Progenitor cell of endocrine pancreas (in vitro differentiated cells): ENCODE measurements at places on chromosomes 11 and 22.

DNA sequence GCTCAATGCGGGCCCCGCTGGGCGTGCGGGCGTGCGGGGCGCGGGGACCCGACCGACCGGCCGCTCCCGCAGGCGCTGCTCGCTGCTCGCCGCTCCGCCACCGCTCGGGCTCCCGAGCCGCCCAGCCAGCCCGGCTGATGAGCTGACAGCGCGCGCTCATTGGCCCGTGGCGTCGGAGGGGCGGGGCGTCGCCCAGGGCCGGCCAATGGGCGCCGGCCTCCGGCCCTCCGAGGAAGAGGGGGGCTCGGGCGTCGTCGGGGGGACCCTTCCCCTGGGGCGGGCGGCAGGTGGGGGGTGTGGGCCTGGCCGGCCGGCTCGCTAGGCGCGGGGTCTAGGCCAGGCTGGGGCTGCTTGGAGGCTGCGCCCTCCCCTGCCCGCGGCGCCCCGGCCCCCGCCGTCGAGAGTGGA is at the start of gene SCUBE1:
Gene SCUBE1, minus strand, starts transcription at position 111 of the 408 bp plus-strand sequence. CDS start 111 bp downstream, outside the sequence.
- DNase-seq: peak; percentile 67

- no peak for DNase-seq
Measured at GRCh38 chr11:101863361-101863760, 51.4 kb upstream of the CEP126 start.

DNA sequence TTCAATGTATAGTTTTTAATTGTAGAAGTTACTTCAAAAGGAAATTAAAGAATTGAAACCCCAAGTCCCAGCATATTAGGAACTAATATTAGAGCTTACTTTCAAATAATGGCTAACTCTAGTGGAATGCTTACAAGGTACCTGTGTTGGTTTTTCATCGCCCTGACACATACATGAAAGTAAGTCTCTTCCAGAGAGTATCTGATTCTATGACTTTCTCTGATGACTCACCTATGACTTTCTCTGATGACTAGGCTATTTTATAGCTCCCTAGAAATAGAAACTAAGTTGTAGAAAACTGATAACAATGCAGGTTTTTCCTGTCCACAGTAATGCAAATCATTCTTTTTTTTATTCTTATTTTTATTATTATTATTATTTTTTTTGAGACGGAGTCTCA is 33.6 kb upstream of the MMP7 start:
- DNase-seq: no peak

GRCh38 chr11:101511065-101511464 is 72.7 kb downstream of the TRPC6 start:
- no peak for DNase-seq

GRCh38 chr22:26431261-26431995 is 2.4 kb downstream of the ASPHD2 start:
- DNase-seq: no peak

GRCh38 chr11:36492724-36493304 is 17.3 kb downstream of the TRAF6 start:
- DNase-seq: no peak

DNA sequence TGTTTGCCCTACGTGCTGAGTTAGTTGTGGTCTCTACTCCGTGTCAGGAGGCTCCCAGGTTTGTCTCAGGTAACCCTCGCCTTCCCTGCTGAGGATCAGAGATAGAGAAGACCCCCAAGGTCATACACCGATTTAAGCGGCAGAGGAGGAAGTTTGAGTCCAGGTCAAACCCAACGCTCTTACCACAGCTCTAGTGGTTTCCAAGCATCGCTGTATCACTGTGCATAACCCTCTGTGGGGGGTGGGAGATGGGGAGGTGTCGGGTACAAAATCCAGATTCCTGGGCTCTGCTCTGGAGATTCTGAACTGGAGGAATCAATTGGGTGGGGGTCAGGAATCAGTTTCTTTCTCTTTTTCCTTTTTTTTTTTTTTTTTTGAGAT is 627 bp downstream of the DNAJC4 start:
- no peak for DNase-seq

- no peak for DNase-seq
Measured at GRCh38 chr11:69167916-69168691, 12.4 kb downstream of the SMIM38 start.

- no peak for DNase-seq
Measured at GRCh38 chr11:73466643-73467042, 90.4 kb downstream of the RELT start.

DNA sequence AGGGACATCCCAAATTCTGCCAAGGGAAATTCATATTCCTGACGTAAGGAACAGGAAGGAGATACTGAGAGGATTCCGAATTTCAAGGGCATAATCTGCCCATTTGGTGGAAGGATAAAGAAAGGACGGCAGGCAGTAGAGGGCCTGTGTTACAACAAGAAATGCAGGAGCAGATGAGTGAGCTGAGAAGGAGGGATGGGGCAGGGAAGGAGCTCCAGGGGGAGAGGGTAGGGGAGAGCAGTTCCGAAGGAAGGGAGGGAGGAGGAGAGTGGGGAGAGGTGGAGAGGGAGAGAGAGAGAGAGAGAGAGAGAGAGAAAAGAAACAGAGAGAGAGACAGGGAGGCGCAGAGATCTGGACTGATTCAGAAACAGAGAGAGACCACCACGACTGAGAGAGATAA is 843 bp downstream of the OPCML start:
- no peak for DNase-seq

DNA sequence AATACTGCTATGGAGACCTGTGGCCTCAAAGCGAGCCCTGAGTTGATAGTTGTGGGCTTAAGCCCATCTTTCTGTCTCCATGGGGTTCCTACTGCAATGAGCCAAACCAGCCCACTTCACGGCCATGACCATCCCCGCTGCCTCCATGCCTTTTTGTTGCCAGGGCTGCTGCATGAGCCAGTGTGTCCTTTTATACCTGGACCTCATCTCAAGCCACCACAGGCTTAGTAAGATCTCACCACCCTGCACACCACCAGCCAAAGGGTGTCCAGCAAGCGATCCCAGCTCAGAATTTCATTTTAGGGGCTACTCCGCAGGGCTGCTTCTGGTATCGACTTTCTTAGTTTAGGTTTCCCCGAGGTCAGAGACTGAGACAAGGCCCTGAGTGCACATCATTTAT is 8.3 kb downstream of the TP53AIP1 start:
- DNase-seq: no peak

GRCh38 chr22:46084943-46085827 is 65.1 kb upstream of the PPARA start:
- DNase-seq: no peak

- DNase-seq: no peak
Measured at GRCh38 chr11:9855579-9856287, 191.9 kb downstream of the SWAP70 start.

DNA sequence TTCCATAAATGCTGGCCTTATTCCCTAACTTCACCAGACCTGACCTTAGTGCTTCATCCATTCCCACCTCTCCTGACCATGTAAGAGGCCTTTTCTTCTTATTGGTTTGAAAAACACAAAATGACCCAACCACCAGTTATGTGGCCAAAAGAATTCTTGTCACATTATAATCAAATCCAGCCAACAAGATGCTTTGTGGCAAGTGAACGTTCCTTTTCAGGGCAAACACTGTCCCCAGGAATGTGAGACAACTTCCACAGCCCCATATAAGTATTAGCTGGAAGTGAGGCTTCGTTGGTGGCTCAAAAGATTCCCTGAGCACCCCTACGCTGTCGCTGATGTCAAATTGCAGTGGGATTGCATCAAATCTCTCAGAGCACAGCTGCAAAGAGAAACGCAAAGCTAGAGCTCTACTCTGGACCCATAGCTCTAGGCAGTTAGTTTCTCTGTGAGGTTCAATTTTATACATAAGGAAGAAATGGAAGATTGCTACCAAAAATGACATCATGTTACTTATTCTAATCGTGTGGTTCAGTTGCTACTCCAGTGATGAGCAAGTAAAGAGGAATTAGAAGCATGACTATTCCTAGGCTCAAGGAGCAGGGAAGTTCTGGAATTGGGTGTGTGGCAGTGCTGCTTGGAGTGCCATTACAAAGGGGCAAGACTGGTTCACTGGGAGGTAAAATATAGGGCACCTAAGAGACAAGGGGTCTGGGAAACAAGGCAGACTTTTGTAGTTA is 26.1 kb downstream of the GLYATL1 start:
- no peak for DNase-seq

GRCh38 chr11:58979222-58979621 is 39.9 kb downstream of the GLYATL1 start:
- DNase-seq: no peak

DNA sequence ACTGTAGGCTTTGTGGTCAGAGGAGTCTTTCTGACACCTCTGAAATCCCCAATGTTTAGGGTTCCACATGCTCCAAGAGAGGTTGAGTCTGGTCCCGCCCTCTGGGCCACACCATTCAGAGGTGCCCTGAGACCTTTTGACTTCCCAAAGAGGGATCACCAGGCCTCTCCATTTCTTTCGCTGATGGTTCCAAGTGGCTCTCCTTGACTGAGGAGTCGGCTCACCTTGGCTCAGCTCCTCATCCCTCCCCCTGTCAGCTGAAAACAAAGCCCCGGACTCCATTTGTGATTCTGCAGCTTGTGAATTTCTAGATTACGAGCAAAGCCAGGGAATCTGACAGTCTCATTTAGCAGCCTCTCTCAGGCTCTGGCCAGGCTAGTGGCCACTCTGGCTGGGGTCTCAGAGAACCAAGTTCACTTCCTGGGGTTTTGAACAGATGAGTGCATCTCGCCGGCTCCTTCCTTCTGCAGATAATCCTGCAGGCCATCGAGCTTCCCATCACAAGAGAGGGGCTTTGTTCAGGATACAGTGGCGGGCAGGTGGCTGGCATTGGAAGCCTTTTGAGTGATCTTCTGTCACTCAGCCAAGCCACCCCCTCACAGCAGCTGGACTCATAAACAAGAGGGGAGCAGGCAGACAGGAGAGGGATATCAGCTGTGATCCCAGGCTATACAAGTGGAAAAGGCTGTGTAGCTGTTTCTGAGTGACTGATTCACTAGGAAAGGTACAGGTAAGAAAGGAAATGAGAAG is 102.9 kb downstream of the TRIM29 start:
- DNase-seq: no peak

GRCh38 chr22:48889887-48890692 is 937.6 kb downstream of the BRD1 start:
- no peak for DNase-seq
